SHP77 (cell line): ENCODE measurements at places on chromosomes 13 and 19.

- DNase-seq, result no peak
Measured at GRCh38 chr19:55348317-55349034, 6.0 kb downstream of the COX6B2 start.

- DNase-seq, result no peak
Measured at GRCh38 chr19:18119717-18120105, 22.1 kb downstream of the MAST3 start.

- DNase-seq, result no peak
Measured at GRCh38 chr13:99124794-99125316, 75.8 kb upstream of the UBAC2 start.

DNA sequence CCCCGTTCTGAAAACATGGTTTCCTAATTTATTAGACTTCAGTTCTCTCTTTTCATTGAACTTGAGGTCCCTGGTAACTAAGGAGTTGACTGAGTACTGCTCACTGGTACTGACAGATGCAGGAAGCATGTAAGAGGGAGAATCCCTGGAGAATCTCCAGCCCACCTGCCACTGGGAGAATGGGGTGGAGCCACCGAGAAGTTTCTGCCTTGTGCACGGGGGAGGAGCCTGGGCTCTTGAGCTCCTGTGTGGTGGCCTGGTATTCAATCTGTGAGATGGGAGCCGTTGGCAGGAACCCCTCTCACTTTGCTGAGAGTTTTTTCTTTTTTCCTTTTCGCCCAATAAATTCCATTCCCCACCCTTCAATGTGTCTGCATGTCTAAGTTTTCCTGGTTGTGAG lies 13.2 kb upstream of the AKAP11 start:
- DNase-seq, result no peak

DNA sequence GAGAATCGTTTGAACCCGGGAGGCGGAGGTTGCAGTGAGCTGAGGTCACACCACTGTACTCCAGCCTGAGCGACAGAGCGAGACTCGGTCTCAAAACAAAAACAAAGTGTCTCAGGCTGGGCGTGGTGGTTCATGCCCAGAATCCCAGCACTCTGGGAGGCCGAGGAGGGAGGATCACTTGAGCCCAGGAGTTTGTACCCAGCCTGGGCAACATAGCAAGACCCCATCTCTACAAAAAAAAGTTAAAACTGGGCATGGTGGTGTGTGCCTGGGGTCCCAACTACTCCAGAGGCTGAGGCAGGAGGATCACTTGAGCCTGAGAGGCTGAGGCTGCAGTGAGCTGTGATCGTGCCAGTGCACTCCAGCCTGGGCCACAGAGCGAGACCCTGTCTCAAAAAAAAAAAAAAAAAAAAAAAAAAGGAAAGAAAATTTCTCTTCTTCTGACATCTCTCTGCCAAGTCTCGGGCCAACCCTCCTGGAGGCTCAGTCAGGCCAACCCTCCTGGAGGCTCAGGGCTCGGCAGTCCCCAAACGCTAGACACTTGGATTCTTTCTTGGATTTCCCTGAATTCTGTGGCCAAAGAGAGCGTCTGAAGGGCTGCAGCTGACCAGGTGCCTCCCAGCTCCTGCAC lies 26.3 kb downstream of the ARID3A start:
- DNase-seq, result no peak

DNA sequence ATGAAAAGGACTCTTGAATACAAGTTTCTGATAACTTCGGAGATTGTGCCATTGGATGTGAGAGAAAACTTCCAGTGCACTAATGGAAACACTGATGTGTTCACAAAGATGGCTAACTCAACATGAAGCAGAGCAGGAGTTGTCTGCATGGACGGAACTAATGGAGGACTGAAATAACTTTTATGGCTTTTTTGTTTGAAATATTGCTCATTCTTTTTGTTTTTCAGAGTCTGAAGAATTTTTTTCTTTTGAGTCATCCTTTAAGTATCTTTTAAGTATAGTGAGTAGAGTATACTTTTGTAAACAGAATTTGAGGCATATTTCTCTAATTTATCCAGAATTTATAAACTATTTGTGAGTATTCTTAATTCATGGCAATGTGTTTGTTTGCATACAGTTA lies 25.7 kb downstream of the CRYL1 start:
- DNase-seq, result no peak

DNA sequence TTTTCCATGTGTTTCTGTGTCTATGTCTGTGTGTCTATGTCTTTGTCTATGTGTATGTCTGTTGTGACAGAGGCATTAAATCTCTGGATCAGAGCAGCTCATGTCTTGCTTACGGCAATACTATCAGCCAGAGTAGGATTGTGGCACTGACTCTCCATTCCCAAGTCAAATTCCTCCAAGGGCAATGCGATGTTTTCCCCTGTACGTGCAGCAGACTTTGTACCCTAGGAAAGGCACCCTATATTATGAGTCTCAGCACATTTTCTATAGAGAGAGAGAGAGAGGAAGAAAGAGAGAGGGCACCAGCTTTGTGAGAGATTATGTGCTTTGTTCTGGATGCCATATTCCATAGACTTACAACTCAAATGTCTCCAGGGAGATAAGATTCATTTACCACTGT lies 11.1 kb downstream of the CYP4F3 start:
- no peak for DNase-seq

GRCh38 chr13:109480011-109480955 lies 306.1 kb downstream of the IRS2 start:
- DNase-seq, result peak; percentile 68

DNA sequence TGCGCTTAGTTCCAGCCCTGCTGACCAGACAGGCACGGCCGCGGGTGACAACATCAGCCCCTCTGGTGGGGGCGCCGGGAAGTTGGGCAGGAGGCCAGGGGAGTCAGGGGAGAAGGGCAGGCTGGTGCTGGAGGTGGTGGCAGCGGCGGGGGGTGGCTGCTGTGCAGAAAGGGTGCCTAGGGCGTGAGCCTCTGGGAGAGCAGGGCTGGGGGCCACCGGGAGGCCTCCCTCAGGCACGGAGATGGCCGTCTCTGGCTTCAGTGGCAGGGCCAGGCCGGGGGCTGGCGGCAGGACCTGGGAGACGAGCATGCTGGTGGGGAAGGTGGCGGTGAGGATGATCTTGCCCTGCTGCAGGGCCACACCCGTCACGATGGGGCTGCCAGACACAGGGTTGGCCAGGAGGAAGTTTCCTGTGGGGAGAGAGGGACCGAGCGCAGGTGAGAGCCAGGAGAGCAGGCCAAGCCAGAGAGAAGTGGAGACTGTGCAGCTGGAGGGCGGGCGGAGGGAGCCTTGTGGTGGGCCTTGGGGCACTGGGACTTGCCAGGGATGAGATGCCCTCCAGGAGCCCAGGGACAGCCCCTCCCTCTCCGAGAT lies 3.3 kb downstream of the SIX5 start:
- no peak for DNase-seq

- DNase-seq, result no peak
Measured at GRCh38 chr19:48636859-48637448, at the start of gene DBP. Gene DBP, minus strand, starts transcription at chr19:48637379. Its CDS starts 385 bp downstream, at chr19:48636994.

- DNase-seq, result no peak
Measured at GRCh38 chr19:16514383-16515019, 18.3 kb downstream of the C19orf44 start.

DNA sequence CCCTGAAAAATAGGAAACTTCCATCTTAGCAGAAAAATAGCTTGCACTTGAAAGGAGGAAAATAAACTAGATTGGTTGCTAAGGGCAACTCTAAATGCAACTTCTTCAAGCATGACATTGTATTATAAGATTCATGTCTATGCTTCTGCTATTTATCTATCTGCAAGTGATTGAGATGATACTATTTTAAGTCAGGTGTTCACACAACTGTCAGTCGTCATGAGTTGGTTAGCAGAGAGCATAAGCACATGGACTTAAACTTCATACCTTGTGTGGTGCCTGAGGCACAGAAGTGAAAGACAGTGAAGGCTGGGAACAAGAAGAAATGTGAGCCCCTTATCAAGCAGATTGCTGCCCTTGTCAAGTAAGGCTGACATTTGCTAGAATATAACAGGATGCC lies 82.9 kb downstream of the SLITRK5 start:
- no peak for DNase-seq
